ENCODE measurements at places on chromosomes 4 and X.

- no peak overlapping the region for H3K4me3 ChIP-seq
- DNase-seq, result no peak
- no peaks in the 10 kb centered on the region for H3K36me3 ChIP-seq
- peaks cover 3% of the 10 kb centered on the region for H3K4me1 ChIP-seq
- H3K27ac ChIP-seq, result no peak overlapping the region
- H3K27me3 ChIP-seq, result no peaks in the 10 kb centered on the region
These were observed 96.4 kb upstream of the STIM2 start for GRCh38 chr4:26764231-26764630.

- H3K36me3 ChIP-seq, result peaks cover 20% of the 10 kb centered on the region
- peaks cover 12% of the 10 kb centered on the region for H3K27me3 ChIP-seq
These were observed 4.2 kb upstream of the LEF1 start for GRCh38 chr4:108172753-108173598.

DNA sequence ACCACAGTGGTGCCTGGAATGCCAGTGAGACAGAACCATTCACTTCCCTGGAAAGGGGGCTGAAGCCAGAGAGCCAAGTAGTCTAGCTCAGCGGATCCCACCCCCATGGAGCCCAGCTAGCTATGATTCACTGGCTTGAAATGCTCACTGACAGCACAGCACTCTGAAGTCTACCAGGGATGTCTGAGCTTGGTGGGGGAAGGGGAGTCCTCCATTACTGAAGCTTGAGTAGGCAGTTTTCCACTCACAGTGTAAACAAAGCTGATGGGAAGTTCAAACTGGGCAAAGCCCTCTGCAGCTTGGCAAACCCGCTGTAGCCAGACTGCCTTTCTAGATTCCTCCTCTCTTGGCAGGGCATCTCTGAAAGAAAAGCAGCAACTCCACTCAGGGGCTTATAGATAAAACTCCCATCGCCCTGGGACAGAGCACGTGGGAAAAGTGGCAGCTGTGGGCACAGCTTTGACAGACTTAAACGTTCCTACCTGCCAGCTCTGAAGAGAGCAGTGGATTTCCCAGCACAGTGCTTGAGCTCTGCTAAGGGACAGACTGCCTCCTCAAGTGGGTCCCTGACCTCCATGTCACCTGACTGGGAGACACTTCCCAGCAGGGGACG, 32.0 kb downstream of the NAP1L2 start:
- H3K4me3 ChIP-seq, result no peak overlapping the region
- no peaks in the 10 kb centered on the region for H3K36me3 ChIP-seq
- H3K4me1 ChIP-seq, result no peaks in the 10 kb centered on the region
- no peak overlapping the region for H3K27ac ChIP-seq
- DNase-seq, result no peak
- H3K27me3 ChIP-seq, result peaks cover 4% of the 10 kb centered on the region

DNA sequence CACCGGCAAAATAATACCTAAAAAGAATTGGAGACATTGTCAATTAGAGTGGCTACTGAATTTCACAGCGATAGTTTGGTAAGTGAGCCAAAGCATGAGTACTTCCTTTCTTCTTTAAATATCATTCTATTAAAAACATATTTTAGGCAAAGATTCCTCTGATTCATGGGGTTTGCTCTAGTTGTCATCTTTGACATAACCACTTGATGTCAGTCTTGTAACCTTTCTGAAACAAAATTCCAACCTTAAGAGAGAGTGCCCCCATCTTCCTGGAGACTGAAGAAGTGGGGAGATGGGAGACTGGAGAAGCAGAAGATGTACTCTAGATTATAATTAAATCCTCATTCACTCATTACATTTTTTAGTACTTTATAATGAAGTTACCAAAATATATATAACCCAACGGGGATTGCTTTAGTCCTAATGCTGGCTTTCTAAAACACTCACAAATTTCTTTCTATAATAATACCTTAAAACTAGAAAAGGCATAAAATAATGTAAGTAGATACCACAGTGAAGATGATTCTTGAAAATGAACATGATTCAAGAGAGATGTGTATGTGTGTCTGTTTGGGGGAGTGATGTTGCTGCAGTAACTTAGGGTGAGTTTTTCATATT, 96.4 kb downstream of the EMCN start:
- no peaks in the 10 kb centered on the region for H3K36me3 ChIP-seq
- H3K27me3 ChIP-seq, result peaks cover 2% of the 10 kb centered on the region
- H3K27ac ChIP-seq, result no peak overlapping the region
- DNase-seq, result no peak
- no peaks in the 10 kb centered on the region for H3K4me1 ChIP-seq
- H3K4me3 ChIP-seq, result no peak overlapping the region

GRCh38 chrX:31353095-31353494, 281.3 kb upstream of the FTHL17 start:
- H3K4me1 ChIP-seq, result no peaks in the 10 kb centered on the region
- no peaks in the 10 kb centered on the region for H3K36me3 ChIP-seq
- no peak for DNase-seq
- peaks cover 3% of the 10 kb centered on the region for H3K27me3 ChIP-seq
- H3K27ac ChIP-seq, result peak overlapping the region; percentile 27

- H3K4me1 ChIP-seq, result peaks cover 8% of the 10 kb centered on the region
- H3K27me3 ChIP-seq, result no peaks in the 10 kb centered on the region
- H3K27ac ChIP-seq, result no peak overlapping the region
- no peak overlapping the region for H3K4me3 ChIP-seq
- DNase-seq, result no peak
These were observed 98.6 kb upstream of the SCML1 start for GRCh38 chrX:17638731-17639130.

GRCh38 chr4:58368221-58368620, 1258.0 kb upstream of the IGFBP7 start:
- no peak overlapping the region for H3K4me3 ChIP-seq
- no peaks in the 10 kb centered on the region for H3K27me3 ChIP-seq
- no peak overlapping the region for H3K27ac ChIP-seq
- no peaks in the 10 kb centered on the region for H3K4me1 ChIP-seq
- H3K36me3 ChIP-seq, result no peaks in the 10 kb centered on the region

- H3K4me3 ChIP-seq, result no peak overlapping the region
- H3K27ac ChIP-seq, result peak overlapping the region; percentile 40
- DNase-seq, result no peak
These were observed 45.5 kb downstream of the NFKB1 start for GRCh38 chr4:102546635-102547034.

DNA sequence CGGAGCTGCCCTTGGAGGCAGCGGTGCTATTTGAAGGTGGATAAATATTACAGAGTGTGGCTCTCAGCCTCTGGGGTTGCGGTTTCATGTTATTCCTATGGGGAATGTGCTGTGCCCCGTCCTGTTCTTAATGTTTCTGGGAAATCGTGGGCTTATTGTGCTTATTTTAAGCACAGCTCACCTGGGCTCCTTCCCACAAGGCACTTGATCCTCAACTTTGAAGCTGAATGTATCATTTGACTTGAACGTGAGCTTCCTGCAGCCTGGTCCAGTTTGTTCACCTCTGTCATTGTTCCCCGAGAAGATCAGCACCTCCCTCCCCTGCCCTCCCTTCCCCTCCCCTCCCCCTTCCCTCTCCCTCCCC, 3.9 kb downstream of the SORCS2 start:
- H3K4me1 ChIP-seq, result no peaks in the 10 kb centered on the region
- no peak overlapping the region for H3K27ac ChIP-seq
- no peaks in the 10 kb centered on the region for H3K36me3 ChIP-seq
- H3K27me3 ChIP-seq, result peaks cover 39% of the 10 kb centered on the region
- no peak overlapping the region for H3K4me3 ChIP-seq

GRCh38 chr4:152581536-152582160, 45.8 kb upstream of the FBXW7 start:
- H3K4me3 ChIP-seq, result no peak overlapping the region
- no peaks in the 10 kb centered on the region for H3K36me3 ChIP-seq
- H3K27ac ChIP-seq, result no peak overlapping the region
- no peak for DNase-seq

GRCh38 chrX:94178145-94178788, 504.3 kb downstream of the FAM133A start:
- no peak overlapping the region for H3K4me3 ChIP-seq
- no peaks in the 10 kb centered on the region for H3K27me3 ChIP-seq
- DNase-seq, result no peak
- no peak overlapping the region for H3K27ac ChIP-seq
- no peaks in the 10 kb centered on the region for H3K4me1 ChIP-seq
- no peaks in the 10 kb centered on the region for H3K36me3 ChIP-seq

DNA sequence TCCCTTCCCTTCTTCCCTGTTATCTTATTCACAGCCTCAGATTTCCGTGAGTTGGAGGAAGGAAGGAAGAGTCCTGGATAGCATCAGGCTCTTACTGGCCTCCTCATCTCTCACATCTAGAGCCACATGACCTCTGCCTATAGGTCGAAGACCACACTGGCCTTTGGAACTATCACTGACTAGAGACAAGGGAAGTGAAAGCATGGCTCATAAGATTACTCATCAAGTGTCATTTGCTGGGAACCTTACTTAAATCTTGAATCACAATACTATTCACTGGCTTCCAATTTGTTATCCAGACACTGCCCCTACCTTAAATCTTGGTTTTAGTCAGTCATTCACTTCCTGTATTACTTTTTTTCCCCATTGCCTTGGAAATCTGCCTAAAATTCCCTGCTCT, 61.6 kb upstream of the MTMR8 start:
- no peak overlapping the region for H3K4me3 ChIP-seq
- no peak overlapping the region for H3K27ac ChIP-seq
- no peaks in the 10 kb centered on the region for H3K27me3 ChIP-seq
- DNase-seq, result no peak
- H3K4me1 ChIP-seq, result no peaks in the 10 kb centered on the region
- no peaks in the 10 kb centered on the region for H3K36me3 ChIP-seq

- H3K27me3 ChIP-seq, result no peaks in the 10 kb centered on the region
- no peak for DNase-seq
- no peaks in the 10 kb centered on the region for H3K36me3 ChIP-seq
- no peak overlapping the region for H3K27ac ChIP-seq
- peaks cover 8% of the 10 kb centered on the region for H3K4me1 ChIP-seq
These were observed 11.2 kb upstream of the PRDX4 start for GRCh38 chrX:23656091-23656490.

DNA sequence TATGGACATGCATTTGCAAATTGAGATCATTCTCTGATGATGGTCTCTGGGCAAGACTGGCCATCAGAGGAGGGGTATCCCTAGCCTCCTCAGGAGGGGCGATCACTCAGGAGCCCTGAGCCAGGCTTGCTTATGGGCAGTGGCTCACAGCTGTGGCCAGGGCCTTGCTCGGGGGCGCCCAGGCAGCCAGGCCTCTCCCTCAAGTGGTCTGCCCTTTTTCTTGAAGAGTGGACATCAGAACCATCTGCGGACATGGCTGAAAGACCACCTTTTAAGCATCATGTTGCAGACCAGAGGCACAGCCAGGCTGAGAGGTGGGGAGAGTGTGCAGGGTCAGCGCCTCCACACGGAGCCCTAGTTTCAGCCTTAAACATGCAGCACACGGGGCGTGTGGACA, 106.7 kb upstream of the PSAPL1 start:
- no peaks in the 10 kb centered on the region for H3K36me3 ChIP-seq
- H3K27ac ChIP-seq, result no peak overlapping the region
- H3K27me3 ChIP-seq, result no peaks in the 10 kb centered on the region

GRCh38 chr4:108272046-108272445, 103.3 kb upstream of the LEF1 start:
- no peaks in the 10 kb centered on the region for H3K36me3 ChIP-seq
- no peak overlapping the region for H3K4me3 ChIP-seq
- DNase-seq, result no peak
- H3K4me1 ChIP-seq, result peaks cover 9% of the 10 kb centered on the region
- H3K27me3 ChIP-seq, result no peaks in the 10 kb centered on the region
- H3K27ac ChIP-seq, result no peak overlapping the region

DNA sequence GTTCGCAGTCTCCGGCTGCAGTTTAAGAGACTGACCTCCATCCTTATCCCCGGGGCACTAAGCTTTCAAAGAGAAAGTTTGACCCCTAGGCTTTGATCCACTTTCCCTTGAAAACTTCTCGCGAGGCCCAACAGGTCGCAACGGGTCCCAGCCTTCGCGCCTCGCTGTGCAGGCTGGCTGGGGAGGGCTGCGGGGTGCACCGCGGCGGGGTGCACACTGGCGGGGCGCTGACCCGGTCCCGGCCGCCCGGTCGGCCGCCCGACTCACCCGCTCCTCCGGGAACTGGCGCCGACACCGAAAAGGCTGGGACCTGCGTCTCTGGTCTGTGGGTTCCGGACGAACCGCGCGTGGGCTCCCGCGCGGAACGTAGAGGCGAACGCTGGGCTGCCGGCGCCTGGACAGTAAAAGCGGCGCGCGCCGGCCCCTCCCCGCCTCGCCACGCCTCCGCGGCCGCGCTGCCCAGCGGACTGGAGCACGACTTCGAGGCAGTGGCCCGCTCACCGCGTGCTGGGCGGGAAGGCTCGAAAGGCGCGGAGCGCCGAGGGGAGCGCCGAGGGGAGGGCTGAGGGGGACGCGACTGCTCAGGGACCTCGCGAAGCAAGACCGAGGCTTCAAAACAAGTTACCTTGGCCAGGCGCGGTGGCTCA, at the start of gene TAF7L:
Gene TAF7L, minus strand, starts transcription at position 378 of the 647 bp plus-strand sequence. CDS start 3,791 bp downstream, outside the sequence.
- DNase-seq, result no peak
- H3K27ac ChIP-seq, result no peak within 1 kb of the TSS
- peaks cover 2% of the 10 kb centered on the region for H3K27me3 ChIP-seq

DNA sequence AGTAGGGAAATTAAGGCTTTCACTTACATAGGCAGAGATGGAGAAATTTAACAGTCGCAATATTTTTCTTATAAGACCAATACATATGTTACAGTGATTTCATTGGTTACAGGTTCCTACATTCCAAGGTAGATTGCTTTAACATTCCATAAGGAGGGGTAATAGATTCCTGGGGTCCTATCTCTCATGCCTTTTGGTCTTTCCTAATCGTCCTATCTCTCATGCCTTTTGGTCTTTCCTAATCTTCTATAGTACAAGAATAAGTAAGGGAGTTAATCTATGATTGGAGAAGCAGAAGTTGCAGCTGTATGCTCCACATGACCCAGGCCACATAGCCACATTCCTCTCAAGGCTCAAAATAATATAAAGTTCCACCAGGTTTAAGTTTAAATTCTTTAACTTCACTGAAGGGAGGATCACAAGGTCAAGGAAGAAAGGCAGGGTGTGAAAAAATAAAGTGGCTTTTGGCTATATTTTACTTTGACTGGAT, 285.0 kb upstream of the BOD1L1 start:
- H3K36me3 ChIP-seq, result no peaks in the 10 kb centered on the region
- DNase-seq, result no peak
- H3K27me3 ChIP-seq, result peaks cover 4% of the 10 kb centered on the region
- no peak overlapping the region for H3K27ac ChIP-seq
- H3K4me1 ChIP-seq, result no peaks in the 10 kb centered on the region
- H3K4me3 ChIP-seq, result no peak overlapping the region

DNA sequence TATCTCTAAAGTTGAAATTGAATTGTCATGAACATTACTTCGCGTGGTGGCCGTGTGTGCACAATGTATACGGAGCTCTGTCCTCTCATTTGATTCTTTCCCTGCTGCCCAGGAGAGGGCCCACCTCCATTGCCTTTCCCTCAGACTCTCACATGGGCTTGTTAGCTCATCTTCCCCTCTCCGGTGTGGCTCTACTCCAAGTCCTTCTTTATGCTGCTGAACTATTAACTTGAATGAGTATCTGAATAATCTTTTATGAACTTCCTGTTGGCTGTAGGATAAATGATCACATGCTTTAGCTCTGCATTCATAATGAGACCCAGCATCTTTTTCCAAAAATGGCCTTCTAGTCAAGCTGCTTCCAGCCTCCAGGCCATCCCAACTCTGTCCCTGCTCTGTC, 68.8 kb upstream of the CLNK start:
- H3K27ac ChIP-seq, result no peak overlapping the region
- no peak overlapping the region for H3K4me3 ChIP-seq
- no peaks in the 10 kb centered on the region for H3K36me3 ChIP-seq
- DNase-seq, result no peak

Data from activated CD4-positive, alpha-beta T cell treated with anti-CD3 and anti-CD28 coated beads for 36 hours (primary cell).